Effector CD8-positive, alpha-beta T cell (primary cell): ENCODE measurements at places on chromosomes 7 and 10.
A peak's percentile ranks its signal among the peaks of the same experiment; 100 is the strongest.

GRCh38 chr7:26199301-26200037 lies 1.1 kb downstream of the HNRNPA2B1 start:
- DNase-seq = peak; percentile 43

- DNase-seq = peak; percentile 3
Observed at GRCh38 chr7:106166651-106167342, 54.7 kb upstream of the SYPL1 start.

DNA sequence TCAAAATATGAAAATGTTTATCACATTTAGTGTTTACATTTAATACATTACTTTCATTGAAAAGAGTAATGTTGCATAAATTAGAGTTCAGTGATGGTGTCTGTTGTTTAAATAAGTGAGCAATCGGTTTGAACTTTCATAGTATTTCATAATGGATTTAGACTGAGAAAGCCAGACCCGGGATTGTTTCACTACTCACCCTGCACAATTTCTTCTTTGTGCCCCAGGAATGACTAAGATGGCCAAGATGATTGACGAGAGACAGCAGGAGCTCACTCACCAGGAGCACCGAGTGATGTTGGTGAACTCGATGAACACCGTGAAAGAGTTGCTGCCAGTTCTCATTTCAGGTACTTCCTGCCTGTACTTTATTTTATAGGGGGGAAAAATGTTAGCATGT lies 74.6 kb downstream of the VCL start:
- no peak for DNase-seq

DNA sequence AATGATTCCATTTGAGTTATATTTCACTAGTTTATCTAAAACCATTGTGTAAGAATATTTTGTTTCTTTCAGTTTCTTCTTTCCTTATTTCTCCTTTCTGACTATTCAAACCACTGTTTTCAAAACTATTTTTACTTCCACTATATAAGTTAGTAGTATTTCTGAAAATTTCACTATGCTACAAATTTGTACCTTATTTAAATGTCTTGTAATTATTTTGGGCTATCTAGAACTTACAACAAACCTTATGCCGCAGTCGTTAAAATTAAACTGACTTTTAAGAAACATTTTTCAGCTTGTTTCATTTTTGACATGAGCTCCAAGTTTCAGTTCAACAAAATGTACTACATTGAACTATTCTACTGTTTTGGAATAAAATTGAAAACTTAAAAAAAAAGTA lies 1.8 kb downstream of the TFEC start:
- no peak for DNase-seq

DNA sequence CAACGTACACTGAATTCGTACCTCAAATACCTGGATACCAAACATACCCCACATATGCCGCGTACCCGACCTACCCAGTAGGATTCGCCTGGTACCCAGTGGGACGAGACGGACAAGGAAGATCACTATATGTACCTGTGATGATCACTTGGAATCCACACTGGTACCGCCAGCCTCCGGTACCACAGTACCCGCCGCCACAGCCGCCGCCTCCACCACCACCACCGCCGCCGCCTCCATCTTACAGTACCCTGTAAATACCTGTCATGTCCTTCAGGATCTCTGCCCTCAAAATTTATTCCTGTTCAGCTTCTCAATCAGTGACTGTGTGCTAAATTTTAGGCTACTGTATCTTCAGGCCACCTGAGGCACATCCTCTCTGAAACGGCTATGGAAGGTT lies 9.5 kb upstream of the SGCE start:
- no peak for DNase-seq

DNA sequence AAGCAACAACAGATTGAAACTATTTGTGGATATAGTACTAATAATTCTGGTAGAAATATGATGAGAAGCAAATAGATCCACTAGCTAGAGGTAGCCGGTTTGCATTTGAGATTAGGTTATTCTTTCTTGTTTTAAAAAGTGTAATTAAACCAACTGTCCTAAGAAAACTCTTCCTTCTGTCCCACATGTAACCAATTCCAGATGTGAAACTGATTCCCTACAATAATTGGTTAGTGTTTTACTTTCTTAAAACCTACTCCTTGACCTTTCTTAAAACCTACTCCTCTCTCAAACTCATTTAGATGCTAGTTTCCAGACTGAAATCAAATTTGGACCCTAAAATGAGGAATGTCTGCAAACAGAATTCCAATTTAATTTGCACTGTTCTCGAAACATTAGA lies 521.5 kb downstream of the SUGCT start:
- no peak for DNase-seq

DNA sequence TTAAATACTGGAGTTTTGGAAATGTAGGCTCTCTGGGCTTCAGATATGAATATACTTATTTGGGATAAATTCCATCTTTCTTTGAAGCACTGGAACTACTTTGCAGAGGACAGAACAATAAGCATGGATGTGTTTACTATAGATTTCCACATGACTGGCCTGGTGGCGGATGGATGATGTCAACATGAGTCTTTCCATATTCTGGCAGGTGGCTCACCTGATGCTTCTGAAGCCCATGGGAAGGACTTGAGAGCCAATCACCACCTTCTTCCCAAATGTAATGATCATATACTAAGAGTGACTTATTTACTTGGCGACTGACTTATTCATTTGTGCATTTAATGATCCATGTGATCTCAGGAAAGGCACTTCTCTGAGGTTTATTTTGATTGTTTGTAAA lies 110.5 kb downstream of the FANK1 start:
- no peak for DNase-seq

GRCh38 chr7:100952641-100953040 lies 3.3 kb downstream of the MUC3A start:
- no peak for DNase-seq

DNA sequence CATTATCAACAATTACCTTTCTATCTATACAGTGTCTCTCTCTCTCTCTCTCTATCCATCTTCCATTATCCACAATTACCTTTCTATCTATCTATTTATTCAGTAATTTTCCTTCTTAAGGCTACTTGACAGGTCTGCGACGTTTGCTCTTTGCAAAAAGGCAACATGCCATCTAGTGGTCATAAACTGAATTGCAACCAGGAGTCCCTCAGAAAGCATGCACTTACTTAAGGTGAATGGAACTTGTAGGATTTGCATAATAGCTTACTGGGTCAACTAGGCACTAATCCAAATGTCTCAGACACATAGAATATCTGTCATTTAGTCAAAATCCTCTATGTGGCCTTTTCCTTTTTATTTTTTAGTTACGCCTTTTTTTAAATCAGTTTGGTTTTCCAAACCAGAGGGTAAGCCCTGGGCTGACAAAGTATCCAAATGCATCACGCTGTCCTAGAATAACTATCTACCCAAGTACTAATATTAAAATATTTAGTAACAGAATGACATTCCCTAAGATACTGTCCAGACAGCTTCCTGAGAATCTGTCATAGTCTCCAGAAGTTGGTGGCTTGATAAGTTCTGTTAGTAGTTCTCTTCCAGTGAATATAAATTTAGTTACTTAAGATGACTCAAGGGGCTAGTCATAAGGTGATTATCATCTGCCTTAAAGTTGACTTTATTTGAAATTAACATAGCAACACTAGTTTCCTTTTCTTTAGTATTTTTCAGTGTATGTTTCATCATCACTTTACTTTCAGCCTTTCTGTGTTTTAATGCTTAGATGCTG lies 208.3 kb downstream of the PPP1R3A start:
- no peak for DNase-seq

DNA sequence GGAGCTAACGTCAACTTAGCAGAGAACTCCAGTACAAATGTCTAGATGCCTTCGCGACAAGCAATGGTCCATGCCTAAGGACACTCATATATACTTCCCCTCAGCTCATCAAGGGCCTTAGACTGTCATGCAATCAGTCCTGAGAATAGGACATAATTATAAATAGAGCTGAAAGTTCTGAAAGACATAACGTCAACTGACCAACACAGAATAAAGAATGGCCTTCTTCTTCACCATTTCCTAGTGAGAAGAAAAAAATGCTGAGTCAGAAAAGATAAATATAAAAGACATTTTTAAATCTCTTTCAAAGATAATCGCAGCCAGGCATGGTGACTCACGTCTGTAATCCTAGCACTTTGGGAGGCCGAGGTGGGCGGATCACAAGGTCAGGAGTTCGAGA lies 83.2 kb downstream of the ARMH3 start:
- no peak for DNase-seq

DNA sequence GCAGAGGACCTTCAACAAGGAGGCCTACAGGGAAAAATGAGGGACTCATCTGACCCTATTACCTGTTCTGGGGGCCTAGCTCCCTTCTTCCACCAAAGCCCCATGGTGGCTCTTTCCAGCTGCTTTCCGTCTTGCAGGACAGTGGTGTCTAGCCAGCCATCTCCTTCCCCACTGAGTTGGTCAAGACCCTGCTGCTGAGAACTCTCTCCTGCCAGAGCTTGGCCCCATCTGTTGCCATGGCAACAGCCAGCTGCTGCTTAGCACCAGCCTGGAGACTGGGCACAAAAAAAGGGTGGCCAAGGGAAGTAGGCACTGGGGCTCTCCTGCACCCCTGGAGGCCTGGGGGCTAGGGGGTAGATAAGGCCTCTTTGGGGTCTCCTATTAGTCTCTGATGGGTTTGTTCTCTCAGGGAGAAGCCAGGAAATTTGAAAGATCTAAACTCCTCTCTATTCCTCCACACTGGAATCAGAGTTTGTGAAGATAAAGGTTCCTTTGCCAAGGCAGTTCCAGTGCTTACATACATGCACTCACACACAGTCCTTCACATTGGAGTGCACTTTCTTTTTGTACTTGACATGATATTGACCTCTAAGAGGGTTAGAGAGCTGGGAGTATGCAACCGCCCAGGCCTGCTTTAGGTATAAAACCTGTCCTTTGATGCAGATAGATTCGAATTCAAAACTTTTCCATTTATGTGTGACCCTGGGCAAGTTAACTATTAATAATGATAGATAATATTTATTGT lies 15.8 kb downstream of the TSPAN33 start:
- DNase-seq = no peak

- DNase-seq = no peak
Observed at GRCh38 chr7:144048648-144049047, at the start of gene OR2A5. Gene OR2A5, plus strand, starts transcription at chr7:144048948. Its CDS starts 1,454 bp downstream, at chr7:144050402.

DNA sequence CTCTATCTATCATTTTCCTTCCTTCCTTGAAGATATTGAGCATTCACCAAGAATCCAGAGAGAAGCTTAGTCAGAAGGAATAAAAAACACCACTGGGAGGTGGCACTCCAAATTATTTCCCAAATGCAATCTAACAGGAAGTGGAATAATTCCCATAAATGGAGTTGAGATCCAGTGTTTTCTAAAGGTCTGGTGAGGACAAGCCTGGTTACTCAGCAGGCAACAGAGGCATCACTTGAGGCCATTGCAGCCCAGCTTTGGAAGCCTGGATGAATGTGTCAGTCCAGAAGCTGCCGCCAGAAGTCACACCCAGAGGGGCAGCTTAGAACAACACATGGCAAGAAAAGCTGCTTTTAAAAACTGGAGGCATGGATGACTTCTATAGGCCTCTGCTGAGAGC lies 288.9 kb upstream of the KLF6 start:
- no peak for DNase-seq
